ENCODE measurements at places on chromosomes 6 and 20. TPM values are rescaled to one million over a fixed set of nuclear protein-coding genes. Genes with fewer than 3 reads are reported as not detected.

DNA sequence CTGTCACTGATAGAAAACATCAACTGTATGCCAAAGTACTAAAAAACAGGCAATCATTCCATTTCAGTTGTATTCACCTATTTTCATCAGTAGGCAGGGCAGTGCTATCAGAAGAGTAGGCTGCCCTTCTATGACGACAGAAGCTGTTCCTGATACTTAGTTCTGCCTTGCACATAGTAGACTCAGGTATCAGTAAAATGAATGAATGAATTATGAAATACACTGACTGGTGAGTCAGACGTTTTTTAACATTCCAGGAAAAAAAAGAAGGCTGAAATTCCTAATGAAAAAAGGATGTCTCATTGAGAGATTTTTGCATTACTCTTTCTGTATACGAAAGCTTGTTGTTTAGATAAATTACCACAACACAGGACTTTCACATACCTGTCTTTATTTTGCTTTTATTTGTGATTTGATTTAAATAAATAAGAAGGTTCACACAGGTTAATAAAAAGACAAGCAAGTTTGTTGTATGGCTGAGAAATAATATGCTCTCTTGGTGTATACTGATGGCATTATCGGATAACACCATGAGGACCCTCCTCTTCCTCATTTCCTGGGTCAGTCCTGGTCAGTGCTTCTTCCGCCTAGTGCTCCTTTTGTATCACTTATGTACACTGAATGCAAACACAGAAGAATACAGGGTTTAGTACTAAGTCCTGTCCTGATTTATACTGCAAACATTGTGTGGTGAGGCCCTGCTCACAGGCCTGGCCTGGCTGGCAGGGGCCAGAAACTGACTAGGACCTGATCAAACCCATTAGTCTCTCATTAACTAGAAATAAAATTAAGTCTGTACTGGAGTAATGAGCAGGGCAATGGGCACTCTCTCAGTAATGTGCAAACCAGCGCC lies 39.4 kb upstream of the SPDEF start:
- DNase-seq = no peak

DNA sequence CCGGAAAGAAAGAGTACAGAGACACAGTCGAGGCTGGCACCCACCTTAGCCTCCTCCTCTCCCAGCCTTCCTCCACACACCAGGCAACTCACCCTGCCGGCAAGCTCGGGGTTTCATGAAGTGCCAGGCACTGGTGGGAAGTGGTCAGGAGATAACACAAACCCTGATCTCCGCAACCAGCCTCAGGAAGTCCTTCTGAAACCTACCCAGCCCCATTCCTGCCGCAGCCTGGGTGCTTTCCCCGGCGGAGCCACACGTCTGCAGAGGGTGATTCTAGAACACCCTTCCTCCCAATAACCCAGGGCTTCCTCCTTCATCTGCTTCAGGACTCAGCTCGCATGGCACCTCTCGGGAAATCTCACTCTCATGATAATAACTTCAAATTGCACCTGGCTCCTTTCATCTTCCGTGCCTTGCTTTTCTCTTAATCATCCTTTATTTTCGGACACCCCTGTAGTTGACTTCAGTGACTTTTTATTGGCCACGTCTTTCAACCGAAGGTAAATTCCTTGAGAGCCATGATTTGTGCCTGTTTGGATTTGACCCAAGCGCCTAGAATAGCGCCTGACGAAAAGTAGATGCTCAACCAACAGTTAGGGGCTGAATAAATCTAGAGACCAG lies 8.7 kb upstream of the HLA-E start:
- DNase-seq = peak; percentile 66

DNA sequence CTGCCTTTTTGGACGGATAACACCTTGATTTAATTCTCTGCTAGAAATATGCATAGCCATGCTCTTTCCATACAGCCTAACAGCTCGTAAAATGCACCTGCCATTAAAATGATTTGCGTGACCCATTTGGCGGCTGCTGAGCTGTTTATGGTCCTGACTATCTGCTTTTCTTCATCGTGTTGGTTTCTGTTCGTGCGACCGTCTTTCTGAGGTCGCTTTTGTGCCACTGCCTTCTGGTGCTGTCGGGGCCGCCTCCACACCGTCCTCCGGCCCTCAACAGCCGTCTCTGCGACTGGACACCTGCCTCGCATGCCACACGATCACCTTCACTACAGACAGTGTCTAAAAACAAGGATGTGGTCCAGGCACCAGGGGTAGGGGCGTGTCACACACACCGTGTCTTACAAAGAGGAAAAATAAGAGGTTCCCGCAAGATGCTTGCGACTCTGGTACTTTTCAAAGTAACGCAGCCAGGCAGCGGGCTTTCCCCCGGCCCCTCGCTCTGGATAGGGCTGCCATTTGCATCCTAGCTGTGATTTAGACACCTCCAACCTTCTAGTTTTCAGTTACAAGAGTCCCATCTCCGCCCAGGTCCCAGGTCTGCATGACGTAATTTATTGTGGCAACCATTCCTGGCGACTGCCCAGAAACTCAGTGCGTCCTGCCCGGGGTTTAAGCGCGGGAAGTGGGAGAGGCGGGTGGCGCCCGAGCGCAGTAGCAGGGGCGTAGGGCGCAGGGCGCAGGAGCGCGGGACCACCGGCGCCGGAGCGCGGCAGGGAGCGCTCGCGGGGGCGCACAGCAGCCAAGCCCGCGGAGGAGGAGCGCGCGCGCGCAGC lies at the start of gene STMND1:
Gene STMND1, plus strand, starts transcription at position 629 of the 836 bp plus-strand sequence. CDS start 208 bp downstream, outside the sequence.
- DNase-seq = no peak

DNA sequence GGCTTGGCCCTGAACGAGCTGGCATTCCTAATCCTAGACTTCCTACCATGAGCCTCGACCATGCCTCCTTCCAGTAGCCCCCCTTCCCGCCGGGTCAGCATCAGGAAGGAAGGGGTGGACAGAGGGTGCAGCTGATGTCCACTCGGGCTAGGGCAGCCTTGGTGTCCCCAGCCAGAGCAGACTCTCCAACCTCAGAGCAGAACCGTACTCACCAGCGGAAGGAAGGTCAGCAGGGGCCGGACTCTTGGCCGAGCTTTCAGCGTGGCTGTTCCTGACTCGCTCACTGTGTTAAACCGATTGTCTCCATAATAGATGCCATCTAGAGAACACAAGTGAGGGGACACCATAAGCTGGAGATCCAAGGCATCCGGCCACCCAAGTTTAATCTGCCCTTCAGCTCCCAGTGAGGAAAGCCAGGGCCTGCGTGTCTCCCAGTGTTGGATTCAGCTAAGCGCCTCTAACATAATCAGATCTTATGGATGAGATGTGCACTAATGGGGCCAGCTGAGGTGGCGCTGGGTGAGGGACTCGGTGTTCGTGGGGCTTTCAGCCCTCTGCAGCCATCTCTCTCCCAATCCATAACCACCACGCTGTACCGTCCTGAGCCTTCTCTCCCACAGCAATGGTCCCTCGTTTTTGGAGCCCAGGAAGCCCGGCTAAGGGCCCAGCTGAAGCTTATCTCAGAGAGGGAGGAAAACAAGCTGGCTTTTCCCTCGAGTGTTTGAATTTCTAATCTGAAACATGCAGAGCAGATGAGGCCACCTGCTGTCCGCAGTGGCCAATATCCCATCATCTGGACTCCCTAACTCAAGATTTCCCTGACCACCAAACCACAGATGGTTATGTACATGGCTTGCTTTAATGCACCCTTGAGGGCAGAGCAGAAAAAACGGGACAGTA lies 13.7 kb downstream of the C6orf132 start:
- DNase-seq = no peak

DNA sequence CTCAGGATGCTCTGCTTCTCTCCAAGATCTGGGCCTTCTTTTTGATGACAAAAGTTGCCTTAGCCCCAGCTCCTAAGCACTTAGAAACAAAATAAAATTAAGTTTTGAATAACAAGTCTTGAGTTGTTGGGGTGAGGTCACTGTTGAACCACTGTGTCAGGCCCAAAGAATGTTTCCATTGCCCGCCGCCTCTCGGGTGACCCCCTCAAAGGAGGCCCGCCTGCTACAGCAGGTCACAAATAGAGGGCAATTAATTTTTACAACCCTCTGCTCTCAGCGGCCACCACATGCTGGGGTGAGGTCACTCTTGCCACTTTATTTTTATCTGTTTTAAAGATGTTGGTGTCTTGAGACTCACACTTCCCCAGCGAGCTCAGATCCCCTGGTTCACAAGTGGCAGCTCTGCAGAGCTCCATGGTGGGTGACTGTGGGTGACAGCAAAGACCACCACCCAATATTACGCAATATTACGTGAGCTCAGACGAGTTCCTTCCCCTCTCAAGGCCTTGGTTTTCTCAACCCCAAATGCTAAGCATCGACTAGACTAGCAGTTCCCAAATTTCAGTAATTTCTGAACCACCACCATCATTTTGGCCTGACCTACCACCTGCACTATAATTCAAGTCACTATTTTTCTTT lies 247.7 kb upstream of the PMEPA1 start:
- no peak for DNase-seq

- DNase-seq = no peak
Observed at GRCh38 chr6:100968949-100969348, 87.8 kb upstream of the ASCC3 start.

- no peak for DNase-seq
Observed at GRCh38 chr6:82687855-82688254, 324.2 kb downstream of the TPBG start.

DNA sequence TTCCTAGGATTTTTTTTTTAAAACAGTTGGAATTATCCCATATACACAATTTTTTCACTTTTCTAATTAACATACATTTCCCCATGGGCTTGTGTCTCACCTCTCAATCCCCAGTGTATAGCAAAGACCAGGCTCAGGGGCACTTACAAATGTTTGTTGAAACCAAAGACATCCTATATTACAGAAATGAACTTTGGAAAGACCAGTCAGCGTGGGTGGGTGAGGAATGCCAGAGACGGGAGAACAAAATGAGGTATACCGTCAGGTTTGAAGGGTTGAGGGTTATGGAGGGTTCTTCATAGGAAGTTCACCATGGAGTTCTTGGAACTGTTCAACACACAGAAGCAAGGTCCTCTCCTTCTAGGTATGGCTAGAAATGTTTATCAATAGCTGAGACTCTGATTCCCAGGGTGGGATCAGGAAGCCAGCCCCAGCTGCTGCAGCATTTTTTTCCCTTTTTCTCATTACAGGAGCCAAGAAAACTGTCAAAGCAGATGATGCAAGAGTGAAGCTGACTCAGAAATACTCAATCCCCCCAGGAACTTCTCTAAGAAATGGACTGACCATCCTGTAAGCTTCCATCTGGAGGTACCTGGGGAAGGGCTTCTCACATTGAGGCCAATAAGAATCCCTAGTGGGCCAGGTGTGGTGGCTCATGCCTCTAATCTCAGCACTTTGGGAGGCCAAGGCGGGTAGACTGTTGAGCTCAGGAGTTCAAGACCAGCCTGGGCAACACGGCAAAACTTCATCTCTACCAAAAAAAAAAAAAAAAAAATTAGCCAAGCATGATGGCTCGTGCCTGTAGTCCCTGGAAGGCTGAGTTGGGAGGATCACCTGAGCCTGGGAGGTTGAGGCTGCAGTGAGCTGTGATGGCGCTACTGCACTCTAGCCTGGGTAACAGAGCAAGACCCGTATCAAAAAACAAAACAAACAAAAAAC lies 15.9 kb upstream of the TBC1D20 start:
- no peak for DNase-seq

- DNase-seq = no peak
Observed at GRCh38 chr6:155523821-155524651, 68.4 kb upstream of the NOX3 start.

- no peak for DNase-seq
Observed at GRCh38 chr20:55394592-55394991, 610.7 kb downstream of the CBLN4 start.

Gene DEFB126
- not detected for total RNA-seq

Gene ARMC12
- total RNA-seq = 1.2 TPM

Gene SLC32A1
- total RNA-seq = not detected

Data from T-helper 17 cell (primary cell).